K562 (cell line): ENCODE measurements at places on chromosomes 7 and 10. TPM values are rescaled to one million over a fixed set of nuclear protein-coding genes. Genes with fewer than 3 reads are reported as not detected.

Gene WIPF3
- total RNA-seq, result 2.6 and 2.7 TPM in 2 replicates

Gene UCN3
- total RNA-seq, result not detected in 2 replicates

Gene C10orf95
- total RNA-seq, result 0.38 and 0.49 TPM in 2 replicates

Gene ZNF503
- 0.20 TPM in 1 of 2 replicates, not detected in the other for total RNA-seq

Gene FAM25G
- total RNA-seq, result not detected in 2 replicates

Gene TMEM213
- not detected in 2 replicates for total RNA-seq

Gene STOX1
- 0.29 and 0.42 TPM in 2 replicates for total RNA-seq

Gene MCM10
- 59.4 and 68.1 TPM in 2 replicates for total RNA-seq

Gene PON3
- not detected in 2 replicates for total RNA-seq

Gene CALY
- total RNA-seq, result not detected in 2 replicates

Gene SLC16A12
- total RNA-seq, result 0.04 TPM in 1 of 2 replicates, not detected in the other

Gene CLRN3
- total RNA-seq, result not detected in 2 replicates

Gene PRSS2
- 23.9 and 30.1 TPM in 2 replicates for total RNA-seq

Gene GATA3
- total RNA-seq, result 0.24 and 0.25 TPM in 2 replicates

Gene PTPRZ1
- total RNA-seq, result 0.04 and 0.11 TPM in 2 replicates

Gene SSMEM1
- 0.16 TPM in 1 of 2 replicates, not detected in the other for total RNA-seq

Gene FKBP9
- total RNA-seq, result 23.7 and 27.2 TPM in 2 replicates
